WTC11 (cell line): ENCODE measurements at places on chromosomes 1 and 21.

- DNase-seq, result no peak
These were observed 404.0 kb downstream of the PRDM2 start for GRCh38 chr1:14103878-14104430.

DNA sequence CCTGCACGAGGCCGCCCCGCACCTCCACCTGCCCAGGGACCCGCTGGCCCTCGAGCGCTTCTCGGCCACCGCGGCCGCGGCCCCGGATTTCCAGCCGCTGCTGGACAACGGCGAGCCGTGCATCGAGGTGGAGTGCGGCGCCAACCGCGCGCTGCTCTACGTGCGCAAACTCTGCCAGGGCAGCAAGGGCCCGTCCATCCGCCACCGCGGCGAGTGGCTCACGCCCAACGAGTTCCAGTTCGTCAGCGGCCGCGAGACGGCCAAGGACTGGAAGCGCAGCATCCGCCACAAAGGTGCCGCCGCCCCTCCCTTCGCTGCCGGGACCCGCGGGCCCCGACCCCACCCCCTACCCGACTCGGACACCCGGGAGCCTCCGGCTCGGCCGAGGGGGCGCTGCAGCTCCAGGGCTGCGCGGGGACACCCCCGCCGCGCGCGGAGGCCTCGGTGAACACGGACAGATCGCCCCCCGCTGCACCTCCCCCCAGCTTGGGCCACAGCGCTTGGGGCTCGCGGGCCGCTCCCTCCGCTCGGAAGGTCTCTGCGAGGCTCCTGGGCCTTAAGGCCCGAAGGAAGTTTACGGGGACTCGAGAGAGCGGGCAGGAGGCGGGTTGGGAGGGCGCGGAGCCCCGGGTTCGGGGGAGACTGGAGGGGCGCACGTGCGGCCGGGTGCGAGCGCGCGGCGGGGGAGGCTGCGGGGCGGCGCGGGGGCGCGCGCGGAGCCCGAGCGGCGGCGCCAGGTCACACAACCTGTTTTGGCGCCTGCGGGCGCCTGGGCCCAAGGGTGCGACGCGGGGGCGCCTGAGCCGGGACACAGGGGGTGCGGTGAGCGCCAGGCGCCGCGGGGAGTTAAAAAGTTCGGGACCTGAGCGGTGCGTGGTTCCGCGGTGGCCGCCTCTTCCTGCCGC lies 1.2 kb downstream of the SAMD11 start:
- DNase-seq, result peak; percentile 63

DNA sequence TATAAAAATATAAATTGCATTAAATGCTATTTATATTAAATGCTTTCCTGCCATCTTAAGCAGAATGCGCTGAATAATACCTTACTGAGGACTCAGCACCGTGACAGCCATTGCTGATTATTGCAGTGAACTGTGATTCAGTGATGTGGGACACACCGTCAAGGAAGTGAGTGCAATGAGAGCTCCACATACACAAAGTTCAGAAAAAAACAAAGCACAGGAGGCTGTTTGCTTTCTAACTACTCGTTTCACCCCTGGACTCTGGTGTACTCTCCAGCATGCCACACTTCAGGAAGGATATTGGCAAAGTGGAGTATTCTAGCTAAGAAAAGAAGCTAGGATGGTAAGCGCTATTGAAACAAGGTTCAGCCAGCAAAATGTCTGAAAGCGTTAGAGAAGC lies 57.4 kb upstream of the CXADR start:
- no peak for DNase-seq

DNA sequence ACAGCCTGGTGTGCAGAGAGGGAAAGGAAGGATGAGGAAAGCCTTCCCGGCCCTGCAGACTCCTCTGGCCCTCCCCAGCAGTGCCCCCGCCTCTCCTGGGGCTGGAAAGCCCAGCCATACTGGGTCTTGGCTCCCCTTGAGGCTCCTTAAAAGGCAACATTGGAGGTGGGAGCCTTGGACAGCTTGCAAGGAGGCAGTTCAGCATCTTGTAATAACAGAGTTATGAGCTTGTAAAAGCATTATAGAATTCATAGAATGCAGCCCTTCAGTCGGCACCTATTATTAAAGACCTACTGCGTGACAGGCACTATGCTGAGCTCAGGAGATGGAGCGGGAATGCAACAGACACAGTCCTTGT lies 4.2 kb downstream of the TINAGL1 start:
- no peak for DNase-seq

GRCh38 chr1:236887081-236887480 lies 92.0 kb downstream of the MTR start:
- DNase-seq, result no peak

DNA sequence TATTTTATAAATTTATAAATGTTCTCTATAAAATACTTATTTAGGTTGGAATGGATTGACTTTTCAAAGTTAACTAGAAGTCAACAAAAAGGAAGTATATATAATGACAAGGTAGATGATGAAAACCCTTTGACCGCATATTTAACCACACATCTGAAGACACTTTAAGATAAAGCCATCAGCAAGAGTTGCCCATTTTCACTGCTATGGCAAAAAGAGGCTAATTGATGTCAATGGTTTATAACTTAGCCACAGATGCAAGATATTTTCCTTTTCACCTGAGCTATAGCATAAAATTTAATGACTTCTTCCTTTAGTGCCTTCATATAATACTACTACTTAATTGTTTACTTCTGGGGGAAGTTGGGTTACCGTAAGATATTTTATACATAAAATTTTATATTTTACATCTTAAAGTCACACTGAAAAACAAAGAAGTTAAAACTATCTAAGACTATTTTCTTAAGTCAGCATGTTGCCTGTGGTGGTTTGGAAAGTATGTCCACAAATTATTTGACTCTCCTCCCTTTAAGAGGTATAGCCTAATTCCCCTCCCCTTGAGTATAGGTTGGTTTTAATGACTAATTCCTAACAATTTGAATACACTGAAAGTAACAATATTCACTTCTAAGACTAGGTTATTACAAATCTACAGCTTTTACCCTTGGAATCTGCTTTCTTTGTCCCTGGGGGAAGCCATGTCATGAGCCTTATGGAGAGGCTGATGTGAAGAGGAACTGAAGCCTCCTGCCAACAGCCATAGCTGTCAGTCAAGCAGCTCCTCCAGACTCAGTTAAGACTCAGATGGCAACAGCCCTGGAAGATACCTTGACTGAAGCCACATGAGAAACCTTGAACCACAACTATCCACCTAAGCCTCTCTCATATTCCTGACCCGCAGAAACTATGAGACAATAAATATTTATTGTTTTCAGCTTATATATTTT lies 40.3 kb upstream of the LRRC8B start:
- DNase-seq, result no peak

- no peak for DNase-seq
These were observed 83.3 kb downstream of the ARHGEF10L start for GRCh38 chr1:17622823-17623222.
